MM.1S (cell line): ENCODE measurements at places on chromosomes 5 and 9.
A peak's percentile ranks its signal among the peaks of the same experiment; 100 is the strongest.

- DNase-seq: peak; percentile 85
These were observed 39.8 kb downstream of the CYSTM1 start for GRCh38 chr5:140214831-140215230.

DNA sequence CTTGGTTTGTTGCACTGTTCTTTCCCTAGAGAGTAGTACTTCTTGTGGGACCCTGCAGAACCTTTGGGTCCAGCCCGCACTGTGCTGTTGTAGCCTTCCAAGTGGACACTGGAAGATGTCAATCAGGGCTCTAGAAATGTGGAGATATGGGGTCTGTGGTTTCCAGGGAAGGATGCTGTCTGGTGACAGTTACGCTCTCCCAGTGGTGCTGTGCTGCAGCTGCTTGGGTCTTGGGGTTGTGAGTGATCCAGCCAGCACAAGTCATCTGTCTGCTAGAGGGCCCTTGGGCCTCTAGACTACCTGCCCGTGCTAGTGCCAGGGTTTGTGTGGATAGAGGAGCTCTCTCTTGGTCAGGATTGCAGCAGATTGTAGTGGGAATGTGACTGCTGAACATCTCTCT is 484.5 kb downstream of the DMAC1 start:
- DNase-seq: no peak

DNA sequence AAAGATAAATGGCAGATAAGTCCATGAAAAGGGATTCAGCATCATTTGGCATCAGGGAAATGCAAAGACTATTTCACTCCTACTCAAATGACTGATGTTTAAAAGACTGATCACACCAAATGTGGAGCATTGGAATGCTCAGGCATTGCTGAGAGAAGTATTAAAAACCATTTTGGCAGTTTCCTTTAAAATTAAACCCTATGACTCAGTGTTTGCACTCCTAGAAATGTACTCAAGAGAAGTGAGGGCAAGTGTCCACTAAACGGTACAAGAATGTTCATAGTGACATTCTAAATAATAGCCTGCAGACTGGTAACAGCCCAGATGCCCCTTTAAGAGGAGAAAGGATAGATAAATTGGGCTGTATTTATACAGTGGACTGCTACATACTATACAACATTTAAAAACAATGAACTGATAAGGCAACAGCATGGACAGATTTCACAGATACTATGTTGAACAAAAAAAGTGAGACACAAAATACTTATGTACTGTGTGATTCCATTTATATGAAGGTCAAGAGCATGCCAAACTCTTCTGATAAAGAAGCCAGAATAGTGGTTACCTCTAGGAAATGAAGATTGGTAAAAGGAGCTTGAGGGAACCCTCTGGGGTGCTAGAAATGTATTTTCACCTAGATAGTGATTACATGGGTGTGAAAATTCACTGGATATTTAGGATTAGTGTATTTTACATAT is 24.6 kb downstream of the APC start:
- DNase-seq: no peak

- DNase-seq: no peak
These were observed 180.7 kb downstream of the KDM4C start for GRCh38 chr9:6938447-6938846.

DNA sequence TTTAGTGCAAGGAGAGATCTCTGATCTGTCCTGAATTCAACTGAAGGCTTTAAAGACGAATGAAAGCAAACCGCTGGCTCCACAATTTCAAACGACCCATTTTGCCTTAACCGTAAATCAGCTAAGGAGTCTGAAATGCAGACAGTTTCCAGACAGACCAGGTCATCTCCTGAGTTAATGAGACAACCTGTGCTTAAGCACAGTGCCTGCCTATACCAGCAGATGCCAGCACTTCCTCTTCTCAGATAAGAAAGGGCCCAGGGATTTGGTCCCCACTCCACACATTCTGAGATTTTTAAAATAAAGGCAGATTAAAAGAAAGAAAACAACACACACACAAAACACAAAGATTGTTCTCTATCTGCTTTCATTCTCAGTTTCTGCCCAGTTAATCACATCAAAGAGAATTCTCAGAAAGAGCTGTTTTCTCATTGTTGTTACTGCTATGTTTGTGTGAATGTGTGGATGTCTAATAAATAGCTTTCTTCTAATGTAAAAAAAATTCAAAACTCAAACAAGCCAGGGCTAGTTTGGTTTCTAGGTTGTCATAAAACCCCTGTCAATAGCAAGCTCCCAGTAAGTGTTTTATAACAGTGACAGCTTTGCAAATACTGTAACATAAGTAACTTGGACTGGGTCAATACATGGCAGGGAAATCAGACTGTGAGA is 157.7 kb upstream of the SLC24A2 start:
- no peak for DNase-seq

DNA sequence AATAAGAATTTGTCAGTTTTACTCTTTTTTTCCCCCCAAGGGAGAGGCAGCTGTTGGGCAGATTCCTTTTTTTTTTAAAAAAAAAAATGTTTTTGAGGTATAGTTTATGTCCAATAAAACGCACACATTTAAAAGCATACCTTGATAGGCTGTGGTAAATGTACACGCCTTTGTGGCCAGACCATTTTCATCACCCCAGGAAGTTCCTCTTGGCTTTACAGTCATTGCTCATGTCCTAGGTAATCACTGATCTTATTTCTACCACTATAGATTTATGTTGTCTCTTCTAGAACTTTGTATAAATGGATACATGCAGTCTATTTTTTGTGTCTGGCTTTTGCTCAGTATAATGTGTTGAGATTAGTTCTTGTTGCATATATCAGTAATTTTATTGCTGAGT is 9.8 kb downstream of the SUB1 start:
- no peak for DNase-seq

DNA sequence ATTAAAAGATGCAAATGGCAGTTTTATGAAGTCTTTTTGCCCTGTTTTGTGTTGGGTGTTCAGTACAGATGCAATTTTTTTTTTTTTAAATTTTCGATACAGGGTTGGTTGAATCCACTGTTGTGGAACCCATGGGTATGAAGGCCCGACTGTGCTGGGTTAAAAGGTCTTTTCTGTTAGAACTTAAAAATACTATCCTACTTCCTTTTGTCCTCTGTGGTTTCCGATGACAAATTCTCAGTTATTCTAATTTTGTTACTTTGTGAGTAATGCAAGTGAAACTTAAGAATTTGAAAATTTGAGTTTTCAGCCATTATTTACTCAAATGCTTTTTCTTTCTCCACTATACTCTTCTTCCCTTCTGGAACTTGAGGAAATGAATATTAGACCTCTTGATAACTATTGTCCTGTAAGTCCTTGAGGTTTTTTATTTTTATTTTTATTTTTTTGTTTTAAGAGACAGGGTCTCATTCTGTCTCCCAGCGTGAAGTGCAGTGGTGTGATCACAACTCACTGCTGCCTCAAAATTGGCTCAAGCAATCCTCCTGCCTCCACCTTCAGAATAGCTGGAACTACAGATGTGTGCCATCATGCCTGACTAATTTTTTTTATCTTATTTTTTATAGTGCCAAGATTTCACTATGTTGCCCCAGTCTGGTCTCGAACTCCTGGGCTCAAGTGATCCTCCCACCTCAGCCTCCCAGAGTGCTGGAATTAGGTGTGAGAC is 67.5 kb downstream of the ZCCHC7 start:
- DNase-seq: peak; percentile 70

- no peak for DNase-seq
These were observed 92.4 kb upstream of the CAST start for GRCh38 chr5:96569770-96570169.

- no peak for DNase-seq
These were observed 189.0 kb downstream of the RGS3 start for GRCh38 chr9:113652355-113653152.

GRCh38 chr5:94102849-94103248 is 361.4 kb upstream of the POU5F2 start:
- DNase-seq: no peak

DNA sequence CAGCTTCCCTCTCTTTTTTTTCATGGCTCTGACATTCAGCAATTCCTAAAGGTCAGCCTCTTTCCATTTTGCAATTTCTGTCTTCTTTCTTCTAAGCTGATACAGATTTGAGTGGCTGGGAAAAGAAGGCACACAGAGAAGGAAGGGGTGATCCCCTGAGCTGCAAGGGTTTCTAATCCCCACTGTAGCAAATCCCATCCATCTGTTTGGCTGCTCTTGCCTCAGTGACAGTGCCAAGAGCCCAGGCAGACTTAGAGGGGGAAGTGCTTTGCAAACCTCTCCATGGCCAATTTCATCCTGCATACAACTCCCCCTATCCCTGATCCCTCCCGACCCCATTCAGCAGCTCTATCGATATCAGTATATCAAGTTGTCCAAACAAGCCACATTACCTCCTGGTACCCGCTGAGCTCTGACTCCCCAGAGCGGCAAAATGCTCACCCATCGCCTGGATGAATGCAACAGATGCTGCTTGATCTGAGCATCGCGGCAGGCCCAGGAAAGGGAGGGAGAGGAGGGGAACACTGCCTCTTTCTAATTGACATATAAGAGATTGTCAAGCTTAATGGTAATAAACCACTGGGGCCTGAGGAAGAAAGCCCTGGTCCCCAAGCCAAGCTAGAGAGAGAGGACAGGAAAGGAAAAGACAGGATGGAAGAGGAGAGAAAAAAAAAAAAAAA is 268.9 kb downstream of the ASTN2 start:
- no peak for DNase-seq

DNA sequence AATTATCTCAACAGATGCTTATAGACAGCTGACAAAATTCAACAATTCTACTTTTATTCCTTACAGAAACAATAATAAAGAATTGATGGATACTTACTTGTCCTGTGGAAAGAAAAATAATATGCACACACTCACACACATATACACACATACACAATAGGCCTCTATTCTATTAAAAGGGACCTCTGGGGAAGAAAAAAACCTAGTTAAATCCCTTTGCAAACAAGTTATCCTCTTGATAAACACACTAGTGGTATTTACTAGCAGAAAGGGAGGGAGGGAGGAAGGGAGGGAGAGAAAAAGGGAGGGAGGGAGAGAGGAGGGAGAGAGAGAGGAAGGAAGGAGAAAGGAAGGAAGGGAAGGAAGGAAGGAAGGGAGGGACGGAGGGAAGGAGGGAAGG is 486.4 kb downstream of the HINT1 start:
- DNase-seq: no peak

DNA sequence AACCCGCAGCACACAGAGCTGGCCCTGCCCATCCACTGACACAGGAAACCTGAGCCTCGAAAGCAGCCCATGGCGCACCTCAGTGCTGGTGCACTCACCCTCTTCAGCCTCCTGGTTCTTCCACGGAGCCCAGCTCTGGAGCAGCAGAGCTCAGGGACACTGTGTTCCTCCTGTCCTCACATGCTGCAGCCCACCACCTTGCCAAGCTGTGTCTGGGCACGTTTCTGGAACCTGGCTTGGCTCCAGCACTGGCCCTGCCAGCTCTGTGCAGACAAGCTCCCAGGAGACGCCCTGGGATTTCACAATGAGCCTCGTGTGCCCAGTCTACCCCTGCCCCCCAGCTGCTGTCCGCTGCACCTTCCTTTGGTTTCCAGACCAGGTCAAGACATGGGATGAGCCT is 119.5 kb downstream of the SYK start:
- DNase-seq: no peak

DNA sequence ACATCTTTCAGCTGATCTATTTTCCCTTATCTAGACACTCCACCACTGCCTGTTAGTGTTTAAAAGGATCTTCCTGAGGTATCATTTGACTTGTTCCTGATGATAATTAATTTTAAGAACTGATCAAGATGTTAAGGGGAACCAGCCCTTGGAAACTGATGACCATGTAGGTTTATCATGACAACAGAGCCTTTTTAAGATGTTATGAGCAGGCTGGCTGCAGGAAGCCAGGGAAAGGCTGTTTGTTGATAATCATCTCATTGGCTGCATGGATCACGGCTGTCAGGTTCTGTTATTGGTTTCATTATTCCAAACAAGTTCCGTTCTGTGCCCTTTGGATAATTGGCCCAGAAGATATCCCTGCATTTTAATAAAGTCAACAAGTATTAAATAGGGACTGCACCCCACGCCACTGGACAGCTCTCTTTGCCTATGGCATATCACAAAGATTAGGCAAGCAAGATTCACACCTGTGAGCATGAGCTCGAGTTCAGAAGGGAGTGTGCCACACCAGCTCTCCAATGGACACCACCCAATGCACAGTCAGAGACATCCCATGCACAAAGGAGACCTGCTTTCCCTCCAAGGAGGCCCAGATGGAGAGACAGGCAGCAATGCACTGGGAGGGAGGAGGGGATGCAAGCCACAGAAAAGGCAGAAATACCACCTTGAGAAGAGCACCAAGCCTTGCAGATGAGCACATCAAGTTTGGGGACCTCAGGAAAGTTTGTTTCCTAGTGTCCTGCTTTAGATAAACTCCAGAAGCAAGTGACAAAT is 88.7 kb downstream of the SPOCK1 start:
- no peak for DNase-seq

DNA sequence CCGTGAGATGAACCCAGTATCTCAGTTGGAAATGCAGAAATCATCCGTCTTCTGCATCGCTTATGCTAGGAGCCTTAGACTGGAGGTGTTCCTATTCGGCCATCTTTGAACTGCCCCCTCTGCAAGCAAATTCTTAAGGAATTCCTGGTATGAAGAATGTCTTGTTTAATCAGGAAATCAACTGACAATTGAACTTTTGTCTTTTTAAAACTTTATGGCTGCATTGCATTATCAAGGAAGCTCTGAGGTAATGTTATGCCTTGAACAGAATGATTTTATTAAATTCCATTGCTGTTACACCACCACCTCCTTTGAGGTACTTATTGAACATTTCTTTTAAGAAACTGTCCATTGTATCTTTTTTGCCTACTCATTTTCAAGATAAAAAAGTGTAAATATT is 1915.7 kb upstream of the CDH9 start:
- DNase-seq: no peak

DNA sequence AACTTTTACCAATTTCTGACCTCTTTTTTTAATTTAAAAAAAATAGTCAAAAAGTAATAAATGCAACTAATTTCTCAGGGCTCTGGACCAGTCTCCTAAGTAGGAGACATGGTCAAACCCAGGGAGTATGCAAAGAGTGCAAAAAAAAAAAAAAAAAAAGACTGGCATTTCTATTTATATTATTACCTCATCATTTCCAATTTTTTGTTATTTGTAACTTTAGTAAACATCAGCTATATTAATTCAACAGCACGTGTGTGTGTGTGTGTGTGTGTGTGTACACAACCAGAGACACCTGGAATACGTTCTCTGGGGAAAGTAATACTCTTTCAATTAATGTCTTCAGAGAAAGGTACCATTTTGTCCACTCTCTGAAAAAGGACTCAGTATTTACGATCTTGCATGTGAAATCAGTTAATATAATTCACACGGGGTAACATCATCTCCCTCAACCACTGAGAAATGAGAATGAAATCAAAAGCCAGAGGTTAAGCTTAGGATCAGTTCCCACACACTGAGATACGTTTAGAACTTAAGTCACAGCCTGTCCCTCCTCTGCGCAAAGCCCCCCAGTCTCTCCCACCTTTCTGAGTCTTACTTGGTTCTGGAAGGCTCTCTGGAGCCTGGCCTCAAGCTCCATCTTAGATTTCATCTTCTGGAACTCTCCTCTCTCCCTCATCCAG is 21.9 kb downstream of the ZNF608 start:
- no peak for DNase-seq

DNA sequence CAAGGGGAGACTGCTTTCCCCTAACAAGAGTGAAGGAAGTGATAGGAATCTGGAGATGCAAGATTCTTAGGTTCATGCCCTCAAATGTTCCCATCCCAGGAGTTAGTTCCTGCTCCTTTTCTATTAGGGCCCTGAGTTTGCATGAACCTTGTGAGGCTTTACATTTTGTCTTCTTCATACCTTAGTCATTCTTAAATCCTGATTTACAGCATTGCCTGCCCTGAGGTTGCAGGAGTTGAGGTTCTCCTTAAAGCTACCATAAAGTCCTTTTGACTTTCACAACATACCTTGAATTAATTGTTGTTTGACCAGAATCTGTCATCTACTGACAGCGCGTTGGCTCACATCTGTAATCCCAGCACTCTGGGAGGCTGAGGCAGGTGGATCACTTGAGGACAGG is 151.5 kb upstream of the ABCA1 start:
- no peak for DNase-seq
